GM12891 (cell line): ENCODE measurements at places on chromosomes 11 and 22.

- DNase-seq: no peak
Observed at GRCh38 chr11:22703040-22703439, 36.6 kb downstream of the GAS2 start.

DNA sequence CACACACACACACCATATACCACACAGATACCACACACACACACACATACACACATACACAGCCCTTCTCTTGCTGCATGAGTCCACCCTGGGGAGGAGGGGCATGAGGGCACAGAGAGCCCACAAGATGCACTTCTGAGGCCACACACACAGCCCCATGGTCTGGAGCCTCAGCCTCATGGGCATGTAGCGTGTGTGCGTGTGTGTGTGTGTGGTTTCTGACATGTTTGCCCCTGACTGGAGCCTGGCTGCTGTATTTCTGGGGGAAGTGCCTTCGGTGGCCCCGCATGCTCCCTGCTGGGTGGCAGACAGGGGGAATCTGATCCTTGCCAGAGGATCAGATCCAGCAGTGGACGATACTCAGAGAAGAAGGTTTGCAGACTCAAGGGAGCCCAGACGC lies 97.0 kb upstream of the PRR5 start:
- no peak for DNase-seq

DNA sequence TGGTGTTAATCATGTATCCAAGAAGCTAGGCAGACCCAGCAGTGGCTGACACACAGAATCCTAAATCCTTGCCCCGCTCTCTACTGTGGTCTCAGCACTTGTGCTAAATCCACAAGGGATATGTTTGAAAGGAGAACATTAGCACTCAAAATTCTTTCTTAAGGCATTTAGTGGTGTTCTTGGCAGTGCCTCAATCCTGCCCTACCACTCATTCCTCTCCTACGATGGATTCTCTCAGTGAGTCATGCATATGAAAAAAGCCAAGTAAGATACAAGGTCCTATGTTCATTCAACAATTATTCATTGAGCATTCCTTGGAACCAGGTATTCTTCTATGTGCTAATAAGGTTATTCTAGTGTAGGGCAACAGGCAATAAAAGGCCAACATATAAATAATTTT lies 31.2 kb downstream of the RRP8 start:
- DNase-seq: no peak

GRCh38 chr11:8008212-8008611 lies 21.1 kb downstream of the EIF3F start:
- DNase-seq: no peak

DNA sequence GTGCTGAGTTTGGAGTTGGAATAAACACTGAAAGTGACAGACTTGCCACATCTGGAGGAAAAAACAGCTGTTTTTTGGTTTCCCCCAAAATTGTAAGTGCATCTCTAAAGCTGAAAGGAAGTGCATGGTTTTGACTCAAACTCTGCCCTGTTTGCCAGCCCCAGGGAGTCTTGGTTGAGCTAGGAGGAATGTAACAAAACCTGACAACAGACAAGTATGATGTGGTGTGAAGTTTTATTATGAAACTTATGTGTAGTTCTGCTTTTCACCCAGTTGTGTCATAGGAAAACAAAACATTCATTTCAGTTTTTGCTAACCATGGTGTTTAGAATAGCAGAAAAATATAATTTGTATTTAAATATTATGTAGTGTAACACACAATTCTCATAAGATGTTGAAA lies 31.7 kb upstream of the PDE3B start:
- no peak for DNase-seq

DNA sequence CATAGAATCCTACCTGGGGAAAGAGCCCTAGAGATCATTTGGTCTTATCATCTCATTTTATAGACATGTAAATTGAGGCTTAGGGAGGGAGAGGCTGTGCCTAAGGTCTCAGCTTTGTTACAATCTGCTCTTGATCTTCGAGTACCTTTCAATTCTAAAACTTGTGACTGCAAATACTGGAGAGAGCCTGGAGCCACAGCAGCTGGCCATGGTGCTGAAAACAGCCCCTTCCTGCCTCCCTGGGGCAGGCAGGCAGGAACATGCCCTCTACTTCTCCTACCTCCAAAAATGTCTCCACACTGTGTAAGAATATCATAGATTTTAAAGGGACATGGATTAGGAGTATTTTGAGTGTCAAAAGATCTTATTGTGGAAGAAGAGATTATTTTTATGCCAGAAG lies 52.2 kb downstream of the C22orf42 start:
- DNase-seq: no peak

DNA sequence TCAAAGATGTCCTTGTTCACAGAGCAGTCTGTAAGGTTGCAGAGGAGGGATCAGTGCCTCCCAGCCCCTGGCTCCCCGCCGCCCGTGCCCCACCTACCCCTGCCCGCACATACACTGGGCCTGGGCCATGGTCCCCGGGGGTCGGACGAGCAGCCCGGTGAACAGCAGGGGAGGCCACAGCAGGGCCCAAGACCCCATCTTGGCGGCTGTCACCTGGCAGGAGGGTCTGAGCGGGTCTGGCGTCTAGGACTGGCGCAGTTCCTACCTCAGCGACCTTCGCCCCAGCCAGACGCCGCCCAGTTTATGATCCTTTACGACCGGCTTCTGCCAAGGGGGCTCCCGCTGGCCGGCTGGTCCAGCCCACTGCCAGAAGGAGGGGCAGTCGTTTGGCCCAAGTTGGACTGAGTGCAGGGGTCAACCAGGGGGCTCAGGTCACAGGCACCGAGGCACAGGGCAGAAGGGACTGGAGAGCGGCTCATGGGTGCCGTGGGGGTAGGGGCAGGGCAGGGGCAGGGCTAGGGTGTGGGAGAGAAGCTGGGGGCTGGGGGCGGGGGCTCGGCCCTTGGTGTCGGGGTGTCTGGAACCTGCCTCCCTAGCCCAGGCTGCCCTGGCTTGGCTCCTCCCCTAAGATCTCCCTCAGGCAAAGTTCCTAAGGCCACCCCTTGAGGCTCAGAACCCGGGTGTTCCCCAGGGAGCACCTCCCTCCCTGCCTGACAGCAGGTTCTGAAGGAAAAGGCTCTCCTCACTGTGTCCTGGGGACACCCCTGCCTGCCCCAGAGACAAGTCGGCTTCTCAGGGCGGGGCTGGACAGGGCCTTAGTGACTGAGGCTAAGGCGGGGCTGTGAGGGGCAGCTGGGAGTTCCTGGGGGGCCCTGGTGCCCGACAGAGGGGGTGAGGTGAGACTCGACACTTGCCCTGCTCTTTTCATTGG lies at the start of gene CDHR5:
CDHR5 (minus strand) TSS at position 251 of the 931 bp plus-strand sequence; CDS start at position 198, 53 bp downstream.
- DNase-seq: no peak

DNA sequence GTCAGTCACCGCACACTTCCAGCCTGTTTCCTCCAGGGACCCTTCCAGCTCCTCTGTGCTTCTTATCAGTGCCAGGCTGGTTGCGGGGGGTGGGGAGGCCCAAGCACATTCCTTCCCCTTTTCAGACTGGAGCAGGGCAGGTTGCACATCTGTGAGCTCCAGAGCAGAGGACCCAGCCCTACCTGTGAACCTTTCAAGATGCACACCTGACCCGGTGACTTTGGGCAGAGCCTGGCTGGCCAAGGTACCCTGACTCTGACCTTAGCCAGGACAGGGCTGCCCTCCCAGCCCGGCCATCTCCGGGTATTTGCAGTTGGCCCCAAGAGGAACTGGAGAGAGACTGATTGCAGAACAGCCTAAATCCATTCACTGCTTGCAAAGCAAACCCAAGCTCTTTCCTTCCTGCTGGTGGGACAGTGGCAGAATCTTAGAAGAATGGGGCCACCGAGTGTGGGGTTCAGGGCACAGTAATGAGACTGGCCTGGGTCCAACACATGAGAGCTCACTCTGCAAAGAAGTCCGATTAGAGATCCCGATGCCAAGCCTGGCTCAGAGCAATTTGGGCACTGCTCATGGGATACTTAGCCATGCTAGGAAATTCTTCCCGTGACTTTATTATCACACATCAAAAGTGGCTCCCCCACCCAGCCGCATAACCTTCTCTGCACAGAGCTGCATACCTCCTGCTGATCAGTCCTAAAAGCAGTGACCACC lies 64.7 kb upstream of the CCND1 start:
- no peak for DNase-seq

- DNase-seq: no peak
Observed at GRCh38 chr11:91947215-91947820, 277.3 kb upstream of the FAT3 start.

DNA sequence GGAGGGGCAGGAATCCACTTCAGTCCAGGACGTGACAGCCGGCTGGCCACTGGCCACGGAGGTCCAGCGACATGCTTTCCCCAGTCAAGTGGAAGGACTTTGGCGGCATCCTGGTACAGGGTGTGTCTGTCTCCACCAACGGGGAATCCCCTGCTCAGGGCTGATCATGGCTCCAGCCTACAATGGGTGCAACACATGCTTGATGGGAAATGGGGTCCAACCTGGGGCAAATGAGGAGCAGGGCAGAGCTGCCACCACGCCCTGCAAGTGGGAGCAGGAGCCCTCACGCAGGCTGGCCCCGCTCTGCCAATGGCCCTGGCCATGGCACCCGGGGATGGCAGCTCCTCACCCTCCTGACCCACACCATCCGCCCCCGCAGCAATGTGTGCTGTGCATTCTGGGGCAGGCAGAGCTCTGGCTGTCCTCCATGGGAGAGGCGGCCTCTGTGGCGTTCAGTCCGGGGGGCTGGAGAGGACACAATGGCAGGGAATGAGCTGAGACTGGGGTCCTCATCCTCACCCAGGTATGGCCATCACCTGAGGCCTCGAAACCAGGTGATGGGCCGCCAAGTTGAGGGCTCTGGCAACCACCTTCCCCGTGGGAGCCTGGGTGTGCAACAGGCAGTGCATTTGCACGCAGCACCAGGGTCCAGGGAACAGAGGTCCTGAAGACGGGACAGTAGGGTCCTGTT lies 5.8 kb upstream of the SEPTIN5 start:
- peak; percentile 11 for DNase-seq

GRCh38 chr11:23570828-23571227 lies 710.6 kb upstream of the CCDC179 start:
- DNase-seq: no peak

GRCh38 chr11:93500759-93501158 lies 42.4 kb downstream of the SMCO4 start:
- no peak for DNase-seq

- no peak for DNase-seq
Observed at GRCh38 chr22:47835726-47836125, 1073.3 kb downstream of the TBC1D22A start.

DNA sequence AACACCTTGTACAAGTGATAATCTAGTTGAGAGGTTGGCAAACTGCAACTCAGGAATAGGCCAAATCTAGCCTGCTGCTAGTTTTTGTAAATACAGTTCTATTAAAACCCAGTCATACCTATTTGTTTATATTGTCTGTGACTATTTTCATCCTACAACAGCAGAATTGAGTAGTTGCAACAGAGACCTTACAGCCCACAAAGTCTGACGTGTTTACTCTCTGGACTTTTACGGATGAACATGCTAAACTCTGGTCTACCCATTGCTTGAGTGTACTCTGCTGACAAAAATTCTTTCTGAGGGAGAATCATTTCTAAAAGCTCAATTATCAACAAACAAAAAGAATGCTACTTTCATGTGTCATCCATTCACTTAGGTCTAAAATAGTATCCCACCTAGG lies 287.0 kb downstream of the DYNC2H1 start:
- no peak for DNase-seq

GRCh38 chr11:46930089-46930488 lies 6.5 kb upstream of the CSTPP1 start:
- DNase-seq: no peak

DNA sequence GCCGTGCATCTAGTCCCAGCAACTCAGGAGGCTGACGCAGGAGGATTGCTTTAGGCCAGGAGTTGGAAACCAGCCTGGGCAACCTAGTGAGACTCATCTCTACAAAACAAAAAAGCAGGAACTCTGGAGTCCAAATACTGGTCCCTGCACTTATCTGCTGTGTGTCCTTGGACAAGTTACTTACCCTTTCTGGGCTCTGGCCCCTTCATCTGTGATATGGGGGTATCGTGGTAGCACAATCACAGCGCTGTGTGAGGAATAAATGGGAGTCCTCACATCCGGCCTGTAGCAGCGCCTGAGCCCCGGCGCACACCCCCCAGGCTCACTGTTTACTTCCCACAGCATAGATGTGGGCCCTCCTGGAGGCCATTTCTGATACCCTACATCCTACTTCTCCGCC lies 44.2 kb upstream of the MYH9 start:
- DNase-seq: no peak

- DNase-seq: no peak
Observed at GRCh38 chr11:20966489-20966888, 297.1 kb downstream of the NELL1 start.

DNA sequence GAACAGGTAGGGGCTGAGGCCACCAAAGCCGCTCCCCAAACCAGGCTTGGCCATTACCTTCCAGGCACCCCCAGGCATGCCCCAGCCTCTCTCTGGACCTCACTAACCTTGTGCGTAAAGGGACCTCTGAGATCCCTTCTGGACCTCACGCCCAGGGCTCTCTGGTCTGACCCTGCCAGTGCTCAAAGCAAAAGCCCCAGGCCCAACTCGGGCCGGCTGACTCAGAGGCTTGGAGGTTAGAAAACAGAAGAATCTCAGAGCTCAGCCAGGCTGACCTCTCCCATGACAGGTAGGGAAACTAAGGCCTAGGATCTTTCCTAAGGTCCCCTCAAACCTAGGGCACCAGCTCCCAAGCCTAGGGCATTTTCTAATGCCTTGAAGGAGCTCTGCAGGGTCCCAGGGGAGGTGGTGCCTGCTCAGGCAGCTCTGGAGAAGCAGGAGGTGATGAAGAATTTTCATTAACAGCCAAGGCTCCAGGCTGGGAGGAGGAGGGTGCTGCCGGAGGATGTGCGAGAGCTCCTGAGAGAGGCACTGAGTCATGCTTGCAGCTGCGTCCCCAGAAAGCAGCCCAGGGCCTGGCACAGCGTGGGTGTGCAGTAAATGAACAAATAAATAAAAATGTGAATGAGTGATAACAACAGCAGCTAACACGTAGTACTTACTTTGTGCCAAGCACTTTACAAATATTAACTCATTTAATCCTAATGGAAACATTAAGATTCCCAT lies 25.6 kb downstream of the ARRB1 start:
- DNase-seq: no peak

DNA sequence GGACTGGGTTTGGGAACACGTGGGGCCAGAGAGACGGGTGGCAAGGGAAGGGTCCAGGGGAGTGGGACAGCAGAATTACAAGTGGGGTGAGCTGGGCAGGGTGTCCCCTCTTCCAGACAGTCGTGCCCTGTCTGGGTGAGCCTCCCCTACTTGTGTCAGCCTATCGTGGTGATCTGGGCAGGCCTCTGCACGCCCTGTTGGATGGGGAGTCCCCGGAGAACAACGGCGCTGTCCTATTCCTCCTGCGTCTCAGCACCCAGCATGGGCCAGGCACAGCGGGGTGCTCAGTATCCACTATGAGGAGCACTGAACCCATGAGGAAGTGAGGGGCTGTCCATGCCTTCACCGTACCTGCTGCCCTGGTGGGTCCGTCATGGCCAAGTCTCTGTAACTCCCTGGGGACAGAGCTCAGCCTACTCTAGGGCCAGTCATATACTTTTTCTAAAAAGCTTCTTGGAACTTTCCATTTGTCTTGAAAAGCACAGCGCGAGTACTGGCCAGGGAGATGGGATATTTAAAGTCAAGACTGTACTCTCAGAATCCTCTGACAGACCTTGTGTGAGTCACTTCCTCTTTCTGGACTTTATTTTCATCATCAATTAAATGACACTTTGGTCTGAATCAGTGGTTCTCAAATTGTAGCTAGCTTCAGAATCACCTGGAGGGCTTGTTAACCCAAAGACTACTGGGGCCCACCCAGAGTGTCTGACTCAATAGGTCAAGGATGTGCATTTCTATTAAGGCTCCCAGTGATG lies 81.7 kb upstream of the NECTIN1 start:
- no peak for DNase-seq

GRCh38 chr11:123434911-123435310 lies 4.8 kb downstream of the GRAMD1B start:
- DNase-seq: no peak

- DNase-seq: peak; percentile 59
Observed at GRCh38 chr11:76664578-76665061, 5.9 kb downstream of the LRRC32 start.
